ENCODE measurements at places on chromosomes 16 and 17. TPM values are rescaled to one million over a fixed set of nuclear protein-coding genes. Genes with fewer than 3 reads are reported as not detected.
A peak's percentile ranks its signal among the peaks of the same experiment; 100 is the strongest.

DNA sequence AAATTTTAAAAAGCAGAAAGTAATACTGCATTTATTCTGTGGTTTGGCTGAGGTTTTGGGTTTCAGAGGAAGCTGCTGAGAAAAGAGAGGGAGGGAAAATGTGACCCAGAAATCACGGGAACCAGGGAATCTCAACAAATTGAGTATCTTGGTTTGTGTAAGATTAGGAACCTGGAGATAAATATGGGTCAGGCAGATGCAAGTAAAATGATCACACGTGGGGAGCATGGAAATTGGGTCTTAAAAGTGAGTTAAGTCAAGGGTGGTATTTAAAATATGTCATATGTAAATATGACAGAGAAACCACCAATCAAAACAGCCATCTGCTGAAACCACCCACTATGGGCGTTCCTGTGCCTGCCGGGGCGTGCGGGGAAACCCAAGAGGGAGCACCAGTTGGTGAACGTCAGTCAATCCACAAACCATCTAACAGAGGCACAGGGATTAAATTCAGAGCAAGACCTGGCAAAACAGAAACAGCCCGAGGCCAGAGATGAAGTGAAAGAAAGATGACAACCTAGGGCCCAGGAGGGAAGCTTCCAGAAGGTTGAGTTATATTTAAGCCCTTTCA is 33.4 kb downstream of the CDH13 start:
- no peaks in the 10 kb centered on the region for H3K36me3 ChIP-seq
- H3K4me3 ChIP-seq: no peak overlapping the region
- H3K27me3 ChIP-seq: peaks cover 8% of the 10 kb centered on the region
- DNase-seq: no peak
- peaks cover 1% of the 10 kb centered on the region for H3K4me1 ChIP-seq

GRCh38 chr16:84643180-84643583 is 5.1 kb upstream of the KLHL36 start:
- no peaks in the 10 kb centered on the region for H3K4me1 ChIP-seq
- H3K27me3 ChIP-seq: peaks cover 25% of the 10 kb centered on the region
- H3K36me3 ChIP-seq: no peaks in the 10 kb centered on the region
- H3K27ac ChIP-seq: no peak overlapping the region
- no peak overlapping the region for H3K4me3 ChIP-seq

- H3K4me1 ChIP-seq: no peaks in the 10 kb centered on the region
- H3K36me3 ChIP-seq: no peaks in the 10 kb centered on the region
- no peak overlapping the region for H3K27ac ChIP-seq
- DNase-seq: no peak
Measured at GRCh38 chr16:57920880-57921229, 50.1 kb downstream of the CNGB1 start.

GRCh38 chr16:83533193-83533592 is 274.6 kb upstream of the HSBP1 start:
- H3K27ac ChIP-seq: no peak overlapping the region
- peaks cover 10% of the 10 kb centered on the region for H3K27me3 ChIP-seq
- DNase-seq: no peak
- no peak overlapping the region for H3K4me3 ChIP-seq
- H3K4me1 ChIP-seq: no peaks in the 10 kb centered on the region

GRCh38 chr17:7894226-7894625 is 5.6 kb downstream of the CHD3 start:
- no peaks in the 10 kb centered on the region for H3K27me3 ChIP-seq
- H3K4me3 ChIP-seq: no peak overlapping the region
- H3K36me3 ChIP-seq: peaks cover 42% of the 10 kb centered on the region
- DNase-seq: no peak
- peaks cover 9% of the 10 kb centered on the region for H3K4me1 ChIP-seq
- no peak overlapping the region for H3K27ac ChIP-seq

DNA sequence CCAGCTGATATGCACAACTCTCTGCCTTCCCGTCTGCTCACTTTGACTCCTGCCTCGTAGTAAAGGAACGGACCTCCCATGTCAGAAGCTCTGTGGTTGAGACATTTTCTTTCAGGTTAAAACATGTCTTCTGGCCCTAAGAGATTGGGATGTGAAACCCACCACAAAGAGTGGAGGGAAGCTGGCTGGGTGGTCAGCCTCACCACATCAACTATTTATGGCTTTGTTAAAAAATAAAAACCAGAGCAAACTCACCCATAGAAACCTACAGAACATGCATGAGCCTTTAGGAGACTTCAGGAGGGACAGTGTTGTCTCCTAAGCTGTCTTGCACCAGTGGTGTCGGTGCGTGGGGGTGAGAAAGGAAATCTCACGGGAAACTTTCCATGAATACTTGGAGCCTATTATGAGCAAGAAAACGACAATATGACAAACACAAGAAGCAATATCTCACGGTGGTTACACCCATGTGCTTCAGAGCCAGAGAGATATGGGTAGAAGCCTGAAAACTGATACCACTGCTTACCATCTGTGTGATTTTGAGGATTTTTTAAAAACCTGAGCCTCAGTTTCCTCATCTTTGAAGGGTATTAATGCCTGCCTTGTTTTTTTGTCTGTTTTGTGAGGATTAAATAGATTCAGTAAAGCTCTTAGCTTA is 61.7 kb upstream of the XYLT1 start:
- DNase-seq: no peak
- H3K4me1 ChIP-seq: no peaks in the 10 kb centered on the region
- no peak overlapping the region for H3K4me3 ChIP-seq
- H3K36me3 ChIP-seq: no peaks in the 10 kb centered on the region

- peaks cover 3% of the 10 kb centered on the region for H3K4me1 ChIP-seq
- H3K4me3 ChIP-seq: peak overlapping the region; percentile 82
- H3K36me3 ChIP-seq: no peaks in the 10 kb centered on the region
- DNase-seq: peak; percentile 45
- H3K27me3 ChIP-seq: peaks cover 24% of the 10 kb centered on the region
Measured at GRCh38 chr17:44345454-44346026, 438 bp downstream of the GRN start.

DNA sequence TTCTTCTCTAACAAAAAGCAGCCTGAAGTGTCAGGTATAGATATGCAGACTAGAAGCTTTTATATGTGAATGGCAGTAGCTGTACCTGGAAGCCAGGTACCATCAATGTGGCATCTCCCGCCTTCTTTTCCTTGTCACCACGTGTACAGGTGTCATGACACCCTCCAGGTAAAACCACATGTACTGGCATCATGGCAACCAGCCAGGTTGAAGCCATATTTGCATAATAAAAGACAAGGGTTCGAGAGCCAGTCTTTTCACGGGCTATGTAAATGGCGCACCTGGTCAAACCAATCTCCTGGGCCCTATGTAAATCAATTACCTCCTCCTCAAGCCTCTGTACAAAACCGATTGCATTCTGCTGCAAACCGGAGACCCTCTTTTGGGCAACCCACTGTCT is 541.3 kb downstream of the CDH11 start:
- no peak overlapping the region for H3K27ac ChIP-seq
- no peak for DNase-seq
- no peaks in the 10 kb centered on the region for H3K36me3 ChIP-seq
- peaks cover 3% of the 10 kb centered on the region for H3K4me1 ChIP-seq
- H3K27me3 ChIP-seq: no peaks in the 10 kb centered on the region
- no peak overlapping the region for H3K4me3 ChIP-seq

DNA sequence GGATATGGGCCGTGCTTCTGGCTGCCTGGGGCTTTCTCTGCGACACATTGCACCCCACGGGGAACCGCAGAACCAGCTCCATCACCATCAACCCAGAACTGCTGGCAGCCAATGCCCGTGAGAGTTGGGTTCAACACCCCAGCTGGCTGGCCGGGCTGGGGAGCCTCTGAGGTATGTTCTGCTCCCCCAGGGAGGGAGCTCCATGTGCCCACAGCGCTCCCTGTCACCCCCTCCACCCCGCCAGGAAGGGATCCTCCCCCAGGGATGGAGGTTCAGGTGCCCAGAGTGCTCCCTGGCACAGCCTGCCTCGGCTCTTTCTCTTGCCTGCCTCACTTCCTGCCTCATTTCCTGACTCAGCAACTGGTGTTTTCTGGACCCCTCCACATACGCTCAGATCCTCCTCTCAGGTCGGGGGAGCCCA is 24.2 kb upstream of the MPRIP start:
- no peaks in the 10 kb centered on the region for H3K36me3 ChIP-seq
- H3K4me3 ChIP-seq: no peak overlapping the region
- peaks cover 11% of the 10 kb centered on the region for H3K27me3 ChIP-seq
- DNase-seq: no peak

GRCh38 chr16:72876981-72877373 is 171.0 kb downstream of the ZFHX3 start:
- H3K36me3 ChIP-seq: peaks cover 20% of the 10 kb centered on the region
- H3K4me1 ChIP-seq: peaks cover 25% of the 10 kb centered on the region
- DNase-seq: no peak
- H3K27me3 ChIP-seq: no peaks in the 10 kb centered on the region
- peak overlapping the region; percentile 65 for H3K27ac ChIP-seq
- no peak overlapping the region for H3K4me3 ChIP-seq

- H3K27me3 ChIP-seq: no peaks in the 10 kb centered on the region
- DNase-seq: no peak
- no peaks in the 10 kb centered on the region for H3K4me1 ChIP-seq
- H3K36me3 ChIP-seq: no peaks in the 10 kb centered on the region
Measured at GRCh38 chr16:79677799-79678530, 77.4 kb upstream of the MAF start.

GRCh38 chr17:17568772-17569195 is 22.7 kb downstream of the PEMT start:
- H3K4me1 ChIP-seq: peaks cover 3% of the 10 kb centered on the region
- DNase-seq: peak; percentile 80
- H3K36me3 ChIP-seq: no peaks in the 10 kb centered on the region
- no peak overlapping the region for H3K27ac ChIP-seq

DNA sequence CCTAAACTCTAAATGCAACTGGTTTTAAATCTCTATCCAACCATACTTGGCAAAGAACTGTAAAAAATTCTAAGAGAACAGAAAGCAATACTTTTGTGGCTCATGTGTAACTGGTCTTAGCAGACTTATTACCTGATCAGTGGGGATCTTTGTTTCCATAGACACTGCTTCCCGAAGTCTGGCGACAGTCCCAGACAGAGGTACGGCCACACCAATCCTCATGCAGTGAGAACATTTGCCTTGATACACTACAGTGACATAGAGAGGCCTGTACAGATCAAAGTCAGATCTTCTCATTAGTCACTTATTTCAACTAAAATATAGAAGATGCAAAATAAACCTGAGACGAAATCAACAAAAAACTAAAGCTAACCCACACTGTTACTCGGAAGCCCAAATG is 43.9 kb downstream of the USP31 start:
- no peaks in the 10 kb centered on the region for H3K27me3 ChIP-seq
- H3K4me3 ChIP-seq: no peak overlapping the region
- H3K4me1 ChIP-seq: peaks cover 5% of the 10 kb centered on the region
- no peak overlapping the region for H3K27ac ChIP-seq

DNA sequence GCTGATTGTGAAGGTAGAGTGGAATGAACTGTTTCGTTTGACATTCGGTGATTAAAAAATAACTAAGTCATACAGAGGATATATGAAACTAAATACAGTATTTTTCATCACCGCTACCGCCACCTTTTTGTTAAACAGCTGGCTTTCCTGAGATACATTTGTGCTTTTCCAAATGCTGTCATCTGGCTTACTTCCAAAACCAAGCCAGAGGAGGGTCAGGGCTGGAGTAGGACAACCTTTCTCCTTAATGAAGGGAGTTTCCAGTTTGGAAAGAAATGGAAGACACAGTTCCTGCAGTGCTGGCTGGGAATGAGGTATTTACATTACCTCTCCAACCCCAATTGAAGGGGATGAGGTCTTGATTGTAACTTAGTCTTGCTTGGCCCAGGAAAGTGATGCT is 3.2 kb downstream of the TNRC6C start:
- H3K27me3 ChIP-seq: peaks cover 10% of the 10 kb centered on the region
- DNase-seq: no peak
- no peak overlapping the region for H3K4me3 ChIP-seq
- H3K4me1 ChIP-seq: peaks cover 15% of the 10 kb centered on the region
- peaks cover 1% of the 10 kb centered on the region for H3K36me3 ChIP-seq

DNA sequence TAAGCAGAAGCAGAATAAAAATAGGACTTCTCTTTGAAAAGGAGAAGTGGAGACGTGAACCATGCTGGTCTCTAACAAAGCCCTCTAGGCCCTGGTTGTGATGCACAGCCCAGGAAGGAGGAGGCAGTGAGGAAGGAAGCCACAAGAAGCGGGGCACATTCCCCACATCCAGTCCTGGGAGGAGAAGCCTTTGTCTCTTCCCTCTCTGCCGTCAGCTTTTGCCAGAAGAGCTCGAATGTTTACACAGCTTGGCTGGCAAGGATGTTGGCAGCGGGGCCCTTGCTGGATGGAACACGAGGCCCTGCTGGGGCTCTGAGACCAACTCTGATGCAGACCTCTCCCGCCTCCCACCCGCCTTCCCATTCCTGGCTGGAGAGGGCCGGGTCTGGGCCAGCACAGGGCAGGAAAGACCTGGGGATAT is 91.3 kb downstream of the MAF start:
- H3K27me3 ChIP-seq: peaks cover 10% of the 10 kb centered on the region
- H3K27ac ChIP-seq: no peak overlapping the region
- no peaks in the 10 kb centered on the region for H3K36me3 ChIP-seq
- no peak for DNase-seq

- H3K27ac ChIP-seq: peak within 1 kb of the TSS; percentile 91
- DNase-seq: peak; percentile 42
- peaks cover 32% of the 10 kb centered on the region for H3K27me3 ChIP-seq
- H3K36me3 ChIP-seq: peaks cover 2% of the 10 kb centered on the region
Measured at GRCh38 chr16:80804526-80805383, at the start of gene CDYL2. Gene CDYL2 (minus strand): TSS chr16:80804598. CDS start chr16:80804173, 425 bp downstream.

DNA sequence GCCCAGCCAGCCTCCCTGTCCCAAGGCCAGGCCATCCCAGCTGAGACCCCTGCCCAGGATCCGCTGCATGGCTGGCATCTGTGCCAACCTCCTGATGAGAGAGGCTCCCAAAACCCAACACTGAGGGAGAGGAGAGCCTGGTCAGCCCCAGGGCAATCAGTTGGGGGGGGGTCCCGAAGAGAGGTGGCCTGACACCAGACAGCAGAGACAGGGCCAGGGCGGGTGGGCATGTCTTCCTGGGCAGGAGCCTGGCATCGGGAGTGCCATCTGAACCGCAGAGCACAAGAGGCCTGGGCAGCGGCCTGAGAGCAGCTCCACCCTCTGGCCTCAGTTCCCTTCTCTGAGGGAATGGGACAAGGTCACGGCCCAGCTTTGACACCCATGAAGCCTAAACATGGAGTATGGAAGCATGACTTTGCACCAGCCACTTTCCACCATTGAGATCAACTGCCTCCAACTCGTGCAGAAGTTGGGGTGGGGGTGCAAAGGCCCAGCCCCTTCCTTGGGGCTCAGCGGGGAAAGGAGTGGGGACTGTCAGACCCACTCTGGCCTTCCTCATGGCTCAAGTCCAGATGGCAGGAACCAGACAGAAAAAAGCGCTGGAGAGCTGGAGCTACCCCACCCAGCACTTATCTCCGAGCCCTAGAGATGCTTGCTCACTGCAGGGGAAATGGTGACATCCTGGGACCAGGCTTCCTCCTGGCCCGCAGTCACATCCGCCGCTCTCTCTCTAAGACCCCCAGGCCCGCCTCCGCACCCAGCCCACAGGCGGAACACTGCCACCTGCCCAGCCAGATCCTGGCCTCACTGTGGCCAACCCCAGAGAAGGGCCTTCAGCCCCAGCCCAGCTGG is 9.7 kb downstream of the RHBDF2 start:
- peaks cover 8% of the 10 kb centered on the region for H3K27me3 ChIP-seq
- no peak overlapping the region for H3K4me3 ChIP-seq
- no peaks in the 10 kb centered on the region for H3K36me3 ChIP-seq
- peaks cover 5% of the 10 kb centered on the region for H3K4me1 ChIP-seq
- no peak overlapping the region for H3K27ac ChIP-seq

OR4D1 gene
- total RNA-seq: not detected
